Activated CD4-positive, alpha-beta T cell treated with anti-CD3 and anti-CD28 coated beads, Interleukin-2, amount 50 U/mL, for 48 hours (primary cell): ENCODE measurements at places on chromosomes 5 and 9.
A peak's percentile ranks its signal among the peaks of the same experiment; 100 is the strongest.

GRCh38 chr5:35803191-35803651, 53.5 kb upstream of the IL7R start:
- no peak for DNase-seq

GRCh38 chr5:126591549-126591948, 3.5 kb downstream of the ALDH7A1 start:
- DNase-seq = no peak

DNA sequence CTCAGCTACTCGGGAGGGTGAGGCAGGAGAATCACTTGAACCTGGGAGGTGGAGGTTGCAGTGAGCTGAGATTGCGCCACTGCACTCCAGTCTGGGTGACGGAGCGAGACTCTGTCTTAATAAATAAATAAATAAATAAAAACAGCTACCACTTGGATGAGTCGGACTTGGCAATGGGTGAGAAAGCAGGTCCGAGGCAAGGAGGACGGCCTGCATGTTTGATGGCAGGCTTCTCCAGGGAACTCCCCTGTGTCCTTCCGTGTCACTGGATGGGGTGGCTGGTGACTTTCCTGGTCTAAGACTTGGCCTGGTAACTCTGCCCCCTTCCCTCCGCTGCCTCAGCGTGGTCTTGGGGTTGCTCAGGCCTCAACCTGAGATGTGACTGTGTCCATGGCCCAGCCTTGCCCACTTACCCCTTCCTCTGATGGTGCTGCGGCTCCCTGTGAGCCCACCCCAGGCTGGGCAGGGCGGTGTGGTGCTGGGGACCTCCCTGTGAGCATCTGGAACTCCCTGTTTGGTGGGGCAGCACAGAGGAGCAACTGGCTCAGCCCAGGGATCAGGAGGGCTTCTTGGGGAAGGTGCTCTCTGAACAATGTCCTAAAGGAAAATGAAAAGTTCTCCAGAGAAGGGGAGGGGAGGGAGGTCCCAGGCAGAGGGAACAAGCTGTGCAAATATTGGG, 62.5 kb upstream of the PSD2 start:
- DNase-seq = no peak

DNA sequence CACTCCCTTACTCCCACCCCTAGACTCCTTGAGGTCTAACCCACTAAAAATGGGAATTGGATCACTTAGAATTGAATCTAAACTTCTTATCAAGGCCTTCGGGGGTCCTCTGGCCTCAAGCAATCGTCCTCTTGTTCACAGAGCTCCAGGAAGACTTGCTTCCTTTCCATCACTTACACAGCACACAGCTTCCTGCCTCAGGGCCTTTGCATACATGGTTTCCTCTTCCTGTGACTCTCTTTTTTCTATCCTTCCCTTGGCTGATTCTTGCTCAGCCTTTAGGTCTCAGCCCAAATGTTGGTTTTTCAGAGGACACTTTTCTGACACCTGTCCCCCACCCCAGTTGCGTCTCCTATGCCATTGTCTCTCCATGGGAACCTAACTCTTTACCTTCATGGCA, 50.0 kb upstream of the ALDH1B1 start:
- DNase-seq = no peak

- DNase-seq = no peak
These were observed 60.1 kb upstream of the SPATA31D4 start for GRCh38 chr9:81868145-81868544.

- DNase-seq = no peak
These were observed 54.1 kb downstream of the ARHGEF37 start for GRCh38 chr5:149635394-149635793.

DNA sequence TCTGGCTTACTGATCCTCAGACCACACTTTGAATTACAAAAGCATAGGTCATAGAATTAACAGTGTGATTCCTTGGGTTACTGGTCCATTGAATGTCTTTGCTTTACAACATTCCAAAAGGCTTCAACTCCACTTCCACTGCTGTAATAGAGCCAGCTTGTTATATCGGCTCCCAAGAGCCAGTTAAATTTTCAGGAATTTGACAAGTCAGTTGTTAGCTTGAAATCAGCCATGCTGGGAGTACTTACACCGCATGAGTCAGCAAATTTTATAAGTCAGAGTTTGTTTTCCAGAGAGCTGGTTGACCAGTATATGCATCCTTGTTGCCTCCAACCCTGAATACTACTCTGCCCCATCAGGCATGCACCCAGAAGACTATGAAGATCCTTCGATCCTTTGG, 73.1 kb downstream of the FOXB2 start:
- no peak for DNase-seq

- no peak for DNase-seq
These were observed 106.9 kb upstream of the VCAN start for GRCh38 chr5:83364312-83365299.

DNA sequence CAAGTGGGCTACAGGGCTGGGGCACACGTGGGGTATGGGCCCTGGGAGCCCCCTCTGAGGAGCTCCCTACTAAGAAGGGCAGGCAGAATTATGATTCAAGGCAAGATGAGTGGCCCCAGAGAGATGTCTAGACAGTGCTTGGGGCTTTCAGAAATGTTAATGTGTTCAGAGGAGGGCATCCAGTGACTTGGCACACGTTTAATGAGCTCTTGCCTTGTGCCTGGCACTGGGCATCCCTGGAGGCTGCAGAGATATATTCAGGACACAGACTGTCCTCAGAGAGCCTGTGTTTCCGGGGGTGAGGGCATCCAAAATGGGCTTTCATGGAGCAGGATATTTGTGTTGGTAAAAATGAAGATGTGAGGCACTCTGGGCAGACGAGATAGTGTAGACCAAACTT, 25.4 kb upstream of the DAB2IP start:
- DNase-seq = no peak

DNA sequence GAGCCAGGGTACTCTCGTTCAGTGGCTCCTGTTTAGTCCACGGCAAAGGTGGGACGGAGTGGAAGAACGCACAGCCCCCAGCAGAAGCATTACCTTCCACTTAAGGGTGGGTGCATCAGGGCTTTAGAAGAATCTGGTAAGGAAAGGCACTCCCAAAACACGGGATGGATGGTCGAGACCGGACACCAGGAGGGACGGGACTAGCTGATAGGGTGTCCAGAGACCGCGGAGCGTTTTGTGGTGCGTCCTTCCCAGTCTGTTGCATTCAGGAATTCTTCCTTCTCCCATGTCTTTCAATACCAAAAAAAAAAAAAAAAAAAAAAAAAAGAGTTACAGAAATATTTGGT, 545 bp upstream of the CTSV start:
- no peak for DNase-seq

GRCh38 chr5:59367791-59368394, 525.6 kb downstream of the PDE4D start:
- DNase-seq = peak; percentile 54

- no peak for DNase-seq
These were observed 253.5 kb upstream of the ATP10B start for GRCh38 chr5:161105525-161105924.

DNA sequence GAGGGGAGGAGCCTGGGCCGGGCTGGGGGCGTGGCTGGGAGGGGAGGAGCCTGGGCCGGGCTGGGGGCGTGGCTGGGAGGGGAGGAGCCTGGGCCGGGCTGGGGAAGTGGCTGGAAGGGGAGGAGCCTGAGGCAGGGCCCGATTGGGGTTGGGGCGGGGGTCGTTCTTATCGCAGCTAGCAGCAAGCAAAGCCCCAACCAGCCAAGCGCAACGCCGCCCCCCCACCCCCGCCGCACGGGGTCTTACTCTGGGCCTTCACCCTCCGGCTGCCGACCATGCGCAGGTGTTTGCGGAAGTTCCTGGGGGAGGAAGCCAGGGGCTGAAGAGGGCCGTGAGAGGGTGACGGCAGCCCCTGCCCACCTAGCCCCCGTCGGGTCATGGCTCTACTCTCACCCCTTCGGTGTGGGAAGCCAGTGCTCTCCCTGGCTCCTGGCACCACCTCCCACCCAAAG, 5.0 kb downstream of the NSMF start:
- peak; percentile 41 for DNase-seq

DNA sequence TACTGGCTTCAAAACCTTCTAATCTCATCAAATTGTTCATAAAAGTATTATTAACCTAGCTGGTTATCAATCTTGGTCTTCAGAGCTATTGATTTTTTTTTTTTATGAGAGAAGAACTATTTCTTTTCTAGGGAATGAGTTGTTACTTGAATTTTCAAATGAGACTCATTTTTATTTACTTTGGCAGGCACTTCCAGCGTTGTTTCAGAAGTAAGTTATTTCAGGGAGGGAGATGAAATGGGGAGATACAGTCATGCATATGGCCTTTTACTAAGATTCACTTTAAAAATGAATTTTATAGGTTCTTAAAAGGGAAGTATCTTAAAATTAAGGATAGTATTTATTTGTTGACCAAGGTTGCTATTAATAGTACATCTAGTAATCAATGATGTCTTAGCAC, 129.6 kb downstream of the IZUMO3 start:
- no peak for DNase-seq

- DNase-seq = no peak
These were observed 780 bp downstream of the CDC37L1 start for GRCh38 chr9:4680173-4680525.

DNA sequence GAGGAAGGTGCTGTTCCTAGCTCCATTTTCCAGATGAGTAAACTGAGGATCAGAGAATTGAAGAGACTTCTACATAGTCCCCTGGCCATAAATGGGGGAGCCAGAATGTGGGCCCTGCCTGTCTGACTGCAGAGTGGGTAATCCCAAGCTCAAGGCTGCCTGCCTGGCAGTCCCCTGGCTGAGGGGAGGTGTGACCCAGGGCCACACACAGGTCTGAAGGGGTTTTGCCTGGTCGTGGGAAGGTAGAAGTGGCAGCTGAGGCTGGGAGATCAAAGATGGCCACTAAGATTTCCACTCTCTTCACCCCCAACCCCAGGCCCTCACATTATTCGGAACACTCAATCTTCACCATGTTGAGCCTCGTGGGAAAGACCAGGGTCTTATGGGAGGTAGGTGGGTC, 176.3 kb downstream of the MACROH2A1 start:
- no peak for DNase-seq

- DNase-seq = no peak
These were observed 367 bp downstream of the PCDHB4 start for GRCh38 chr5:141121985-141122384.

DNA sequence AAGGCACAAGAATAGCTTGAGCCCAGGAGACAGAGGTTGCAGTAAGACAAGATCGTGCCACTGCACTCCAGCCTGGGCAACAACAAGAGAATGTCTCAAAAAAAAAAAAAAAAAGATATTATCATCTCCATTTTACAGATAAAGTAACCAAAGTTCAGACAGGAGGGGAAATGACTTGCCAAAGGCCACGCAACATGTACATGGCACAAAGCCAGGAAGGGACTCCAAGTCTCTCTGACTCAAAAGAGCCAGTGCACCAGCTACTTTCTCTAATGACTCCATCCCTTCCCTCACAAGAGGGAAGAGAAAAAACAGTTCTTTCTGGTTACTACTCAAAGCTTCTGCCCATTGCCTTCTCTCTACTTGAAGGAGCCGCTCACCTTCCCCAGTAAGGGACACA, 34.1 kb downstream of the SIL1 start:
- DNase-seq = no peak

DNA sequence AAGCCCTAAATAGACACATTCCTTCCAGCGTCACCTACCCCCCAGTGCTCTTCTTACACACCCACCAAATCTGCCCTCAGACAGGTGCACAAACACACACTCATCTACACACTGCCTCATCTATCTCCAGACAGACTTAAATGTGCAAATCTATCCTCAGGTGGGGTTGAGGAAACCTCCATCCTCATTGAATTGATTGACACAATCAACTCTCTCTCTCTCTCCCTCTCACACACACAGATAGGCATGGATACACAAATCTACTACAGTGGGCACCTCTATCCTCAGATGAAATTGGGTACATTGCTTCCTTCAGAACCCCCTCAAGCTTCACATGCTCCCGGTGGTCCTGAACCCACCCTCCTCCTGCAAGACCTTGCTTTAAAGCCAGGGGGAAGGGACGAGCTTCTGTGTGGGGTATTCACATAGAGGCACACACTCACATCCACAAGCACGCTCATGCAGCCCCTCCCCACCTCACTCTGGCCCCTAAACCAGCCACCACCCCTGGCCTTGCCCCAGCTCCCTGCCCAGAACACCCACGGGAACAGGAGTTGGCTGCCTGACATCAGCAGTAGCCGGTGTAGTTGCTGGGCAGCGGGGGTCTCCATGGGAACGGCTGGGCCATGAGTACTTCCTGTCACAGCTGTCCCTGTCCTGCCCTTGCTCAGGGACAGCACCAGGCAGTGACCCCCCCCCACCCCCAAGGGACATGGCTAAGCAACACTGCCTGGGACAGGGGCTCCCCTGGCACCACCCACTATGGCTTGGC, 22.8 kb downstream of the PCDH1 start:
- DNase-seq = no peak

DNA sequence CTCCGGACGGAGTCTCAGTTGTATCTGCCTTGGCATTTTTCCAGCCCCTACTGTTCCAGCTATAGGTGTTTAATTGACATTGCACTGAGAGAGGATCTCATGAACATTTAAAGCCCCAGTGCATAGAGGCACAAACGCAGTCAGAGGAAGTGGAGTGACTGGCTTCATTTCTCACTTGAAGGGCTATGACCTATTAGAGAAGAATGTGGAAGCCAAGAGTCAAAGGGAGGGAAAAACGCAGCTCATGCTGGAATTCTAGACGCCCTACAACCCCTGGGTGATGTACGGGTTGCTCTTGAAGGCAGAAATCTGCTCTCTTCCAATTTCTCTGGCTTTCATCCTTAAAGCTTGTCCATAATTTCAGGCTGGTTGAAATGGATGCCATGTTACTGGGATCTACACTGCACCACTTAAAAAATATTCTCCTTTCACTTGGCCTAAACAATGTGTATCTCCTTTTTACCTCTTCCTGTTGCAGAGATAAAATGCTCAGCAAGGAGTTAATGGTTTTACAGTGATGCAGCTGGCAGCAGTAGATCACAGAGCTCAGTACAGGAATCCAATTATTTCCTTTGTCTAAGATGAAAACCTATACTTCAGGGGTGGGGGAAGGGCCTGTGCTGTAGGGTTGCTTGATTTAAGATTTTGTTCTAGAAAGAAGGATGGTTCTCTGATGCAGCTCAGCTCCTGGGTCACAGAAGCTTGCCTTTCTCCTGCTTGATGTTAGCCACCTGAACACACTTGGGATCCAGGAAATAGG, 61.8 kb upstream of the MAMDC2 start:
- DNase-seq = no peak

- DNase-seq = no peak
These were observed 7.5 kb upstream of the RMND5B start for GRCh38 chr5:178123094-178123965.

GRCh38 chr5:89064054-89064453, 181.1 kb upstream of the MEF2C start:
- no peak for DNase-seq

DNA sequence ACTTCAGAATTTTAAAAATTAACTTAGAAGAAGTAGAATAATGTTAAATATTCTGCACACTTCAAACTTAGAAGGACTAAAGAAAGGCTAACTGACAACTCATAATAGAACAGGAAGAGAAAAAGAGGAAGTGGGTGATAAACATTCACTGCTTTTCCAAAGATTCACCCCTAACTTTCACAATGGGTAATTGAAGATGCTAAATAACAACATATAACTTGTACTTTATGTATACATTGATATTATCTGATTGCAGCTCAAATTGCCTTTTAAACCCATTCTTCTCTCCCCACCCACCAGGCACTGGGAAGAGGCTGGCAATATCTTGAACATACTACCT, 376.6 kb downstream of the EFNA5 start:
- DNase-seq = no peak
